ENCODE measurements at places on chromosomes 7 and 10.

DNA sequence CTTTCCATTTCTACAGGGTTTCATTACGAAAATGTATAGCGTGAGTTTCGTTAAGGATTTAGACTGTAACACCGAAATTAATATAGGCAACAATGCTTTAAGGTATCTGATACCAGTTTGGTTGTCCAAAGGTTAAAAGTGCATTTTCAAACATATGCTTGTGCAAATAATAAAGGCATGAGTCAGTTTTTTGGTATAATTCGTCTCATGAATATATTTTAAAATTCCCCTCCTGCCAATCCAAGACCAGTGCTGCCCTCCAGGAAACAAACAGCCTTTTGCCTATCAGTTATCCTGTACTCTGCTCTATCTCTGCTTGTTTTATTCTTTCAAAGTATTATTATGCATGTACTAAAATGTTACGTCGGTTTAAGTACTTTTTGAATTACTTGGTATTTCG, 2.0 kb downstream of the LCOR start:
- no peak for DNase-seq

DNA sequence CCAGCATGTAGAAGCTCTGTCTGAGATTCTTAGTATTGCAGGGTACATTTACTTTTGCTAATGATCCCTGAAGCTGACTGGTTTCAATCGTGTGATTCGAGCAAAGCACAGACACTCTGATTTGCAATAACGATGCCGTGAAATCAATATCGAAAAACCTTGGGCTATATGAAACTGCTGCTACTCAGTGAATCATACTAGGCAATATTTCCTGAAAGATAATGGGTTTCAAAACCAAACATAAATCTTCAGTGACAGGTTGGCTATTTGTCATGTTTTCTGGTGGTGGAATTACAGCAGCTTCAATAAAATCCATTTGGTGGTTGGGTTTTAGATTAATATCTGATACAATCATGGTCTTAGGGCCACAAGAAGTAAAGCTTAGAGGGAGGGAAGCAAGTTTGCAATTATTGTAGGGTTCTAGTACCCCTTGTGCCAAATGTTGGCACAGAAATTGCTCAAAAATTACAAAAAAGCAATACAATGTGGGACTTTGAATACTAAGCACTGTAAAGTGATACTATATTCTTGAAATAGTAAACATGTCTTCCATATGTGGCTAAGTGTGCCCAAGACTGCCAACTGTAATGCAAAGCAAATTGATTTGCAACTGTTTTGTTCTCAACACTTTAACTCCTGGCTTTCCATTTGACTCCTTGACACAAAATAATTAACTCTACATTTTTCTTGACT, 112.4 kb upstream of the JAZF1 start:
- no peak for DNase-seq

DNA sequence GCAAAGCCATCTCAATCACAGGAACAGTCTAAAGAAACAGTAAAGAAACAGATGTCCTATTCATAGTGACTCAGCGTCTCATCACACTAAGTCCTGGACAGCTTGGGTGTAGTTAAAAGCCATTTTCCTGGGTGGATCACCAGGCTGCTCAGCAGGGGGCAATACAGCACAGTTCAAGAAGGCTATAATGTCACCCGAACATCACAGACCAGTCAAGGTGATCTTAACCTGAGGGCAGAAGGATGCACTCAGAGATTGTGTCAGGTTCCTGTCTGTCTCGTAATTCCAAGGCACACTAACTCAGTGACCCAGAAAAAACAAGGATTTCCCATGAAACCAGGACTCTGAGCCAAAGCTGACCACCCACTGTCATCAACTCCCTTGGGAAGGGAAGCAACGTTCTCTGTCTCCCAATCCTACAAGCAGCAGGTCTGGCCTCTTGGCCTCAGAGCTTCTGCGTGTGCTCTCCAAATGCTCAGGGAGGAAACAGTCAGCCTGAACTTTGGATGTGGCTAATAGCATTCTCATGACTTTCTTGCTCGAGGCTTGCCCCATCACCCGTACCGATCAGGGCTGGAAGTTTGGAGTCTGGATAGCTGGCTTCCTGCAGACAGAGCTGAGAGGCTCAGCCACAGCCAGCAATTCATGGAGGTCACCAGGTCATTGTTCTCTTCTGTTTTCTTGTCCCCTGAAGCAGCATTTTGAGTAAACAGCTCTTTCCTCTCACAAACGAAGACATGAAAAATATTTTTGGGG, 90.4 kb upstream of the FAM171A1 start:
- DNase-seq, result peak; percentile 14

- no peak for DNase-seq
Measured at GRCh38 chr7:74202841-74203556, 6.8 kb upstream of the LAT2 start.

DNA sequence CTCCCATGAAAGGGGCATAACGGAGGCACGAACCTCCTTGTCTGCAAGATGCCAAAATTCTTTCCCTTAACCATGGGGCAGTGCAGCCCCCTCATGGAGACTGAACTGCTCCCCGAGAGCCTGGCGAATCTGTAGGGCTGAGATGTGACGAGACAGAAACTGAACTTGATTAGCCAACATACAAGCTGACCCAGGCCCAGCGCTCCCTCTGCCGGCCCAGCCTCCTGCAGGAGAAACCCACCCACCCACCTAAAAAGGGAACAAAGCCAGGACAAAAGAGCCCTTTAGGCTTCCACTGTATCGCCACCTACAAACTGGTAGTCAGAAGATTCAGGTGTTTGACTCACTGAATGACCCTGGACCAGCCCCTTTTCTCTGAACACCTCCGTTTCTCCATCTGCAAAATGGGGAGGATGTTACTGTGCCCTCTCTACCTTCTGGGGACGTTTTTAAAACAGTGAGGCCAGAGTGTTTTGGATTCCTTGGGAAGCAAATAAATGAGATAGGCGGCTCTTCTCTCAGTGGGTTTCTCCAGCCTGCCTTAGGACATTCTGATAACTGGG, 58.4 kb downstream of the C10orf105 start:
- no peak for DNase-seq

DNA sequence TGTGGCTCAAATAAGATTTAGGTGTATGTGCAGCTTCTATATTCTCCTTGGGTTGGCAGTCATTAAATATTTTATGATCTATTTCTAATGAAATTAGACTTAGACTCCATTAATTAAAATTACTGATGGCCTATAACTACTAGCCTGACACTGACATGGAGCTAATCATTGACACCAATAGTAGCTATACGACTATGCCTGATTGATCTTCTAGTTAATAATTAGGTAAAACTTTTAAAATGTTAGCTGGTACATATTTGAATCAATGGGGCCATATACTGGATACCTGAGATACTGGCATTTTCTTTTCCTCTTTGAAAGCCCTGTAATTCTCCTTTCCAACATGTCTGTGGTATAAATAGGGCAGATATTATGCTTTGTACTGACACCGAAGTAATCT, 14.4 kb downstream of the WEE2 start:
- no peak for DNase-seq

DNA sequence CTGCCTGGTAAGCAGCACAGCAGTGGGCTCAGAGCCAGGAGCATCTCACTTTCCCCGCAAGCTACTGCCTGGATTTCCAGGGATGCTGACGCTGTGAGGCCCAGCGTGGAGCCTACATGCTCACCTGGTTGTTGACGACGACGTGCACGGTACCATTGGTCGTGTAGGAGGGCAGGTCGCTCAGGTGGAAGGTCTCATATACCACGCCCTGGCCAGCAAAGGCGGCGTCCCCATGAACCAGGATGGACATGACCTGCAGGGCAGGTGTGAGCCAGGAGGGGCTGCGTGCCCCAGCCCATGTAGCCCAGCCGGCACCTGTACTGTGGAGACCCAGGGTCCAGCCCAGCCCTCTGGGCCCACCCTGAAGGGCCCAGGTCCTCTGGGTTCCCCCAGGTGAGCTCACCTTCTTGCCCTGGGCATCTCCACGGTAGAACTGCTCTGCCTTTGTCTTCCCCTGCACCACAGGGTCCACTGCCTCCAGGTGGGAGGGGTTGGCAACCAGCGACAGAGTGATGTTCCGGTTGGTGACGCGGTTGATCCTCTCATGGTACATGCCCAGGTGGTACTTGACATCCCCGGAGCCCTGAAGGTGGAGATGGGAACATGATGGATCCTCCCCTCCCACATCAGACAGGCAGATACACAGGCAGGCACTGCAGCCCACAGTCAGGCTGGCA, 15.4 kb downstream of the OGDHL start:
- no peak for DNase-seq

GRCh38 chr10:100575585-100576281, 40.0 kb downstream of the HIF1AN start:
- DNase-seq, result no peak

DNA sequence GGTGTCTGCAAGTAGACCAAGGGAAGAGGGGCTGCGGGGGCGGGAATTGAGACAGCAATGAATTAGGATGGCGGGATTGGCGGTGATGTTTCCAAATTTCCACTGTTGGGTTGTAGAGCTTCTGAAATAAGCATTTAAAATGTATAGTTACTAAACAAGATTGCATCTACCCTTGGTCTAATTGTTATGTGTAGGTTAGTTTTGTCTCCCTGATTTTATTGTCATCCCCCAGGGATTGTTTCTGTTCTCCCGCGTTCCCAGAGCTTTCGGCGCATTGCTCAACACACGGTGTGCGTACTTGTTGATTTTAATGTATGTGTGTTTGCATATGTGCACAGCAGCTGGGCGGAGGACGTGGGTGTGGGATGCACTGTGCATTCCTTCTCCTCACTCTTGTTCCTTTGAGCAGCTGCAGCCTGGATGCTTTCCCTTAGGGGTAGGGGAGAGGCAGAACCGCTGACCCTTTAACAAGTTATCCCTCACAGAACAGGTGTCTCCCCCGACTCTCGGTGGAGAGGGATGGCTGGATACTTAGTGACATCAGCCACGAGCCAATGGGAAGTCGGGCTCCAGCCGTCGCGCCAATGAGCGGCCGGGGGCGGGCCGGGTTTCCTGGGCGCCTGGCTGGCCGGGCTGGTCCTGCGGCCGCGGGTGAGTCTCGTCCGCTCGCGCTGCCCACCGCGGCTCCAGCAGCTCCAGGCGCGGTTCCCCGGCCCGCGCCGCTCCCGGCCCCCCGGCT, at the start of gene TSPAN33:
TSS of gene TSPAN33 (plus strand) at position 613 of the 739 bp plus-strand sequence. CDS start 274 bp downstream, outside the sequence.
- peak; percentile 57 for DNase-seq

Measured in putamen (tissue), 1 donor.